ENCODE measurements at places on chromosomes 3 and 15. TPM values are rescaled to one million over a fixed set of nuclear protein-coding genes. Genes with fewer than 3 reads are reported as not detected.

The IL17RB gene
- 2.2 TPM for total RNA-seq

The IMPG2 gene
- total RNA-seq: 0.05 TPM

The CTXND1 gene
- total RNA-seq: not detected

The P4HTM gene
- 33.9 TPM for total RNA-seq

The FBLN2 gene
- total RNA-seq: not detected

The MAP6D1 gene
- 2.1 TPM for total RNA-seq

The ADAMTS9 gene
- not detected for total RNA-seq

The UROC1 gene
- not detected for total RNA-seq

The STXBP5L gene
- total RNA-seq: not detected

The DUOXA1 gene
- total RNA-seq: not detected

The DAZL gene
- 0.07 TPM for total RNA-seq

Data from activated CD4-positive, alpha-beta T cell treated with anti-CD3 and anti-CD28 coated beads, Interleukin-2, amount 10 ng/mL, durations not matched to agents 24 days and 14 days (primary cell).